ENCODE measurements at places on chromosomes 5 and 9.
A peak's percentile ranks its signal among the peaks of the same experiment; 100 is the strongest.

DNA sequence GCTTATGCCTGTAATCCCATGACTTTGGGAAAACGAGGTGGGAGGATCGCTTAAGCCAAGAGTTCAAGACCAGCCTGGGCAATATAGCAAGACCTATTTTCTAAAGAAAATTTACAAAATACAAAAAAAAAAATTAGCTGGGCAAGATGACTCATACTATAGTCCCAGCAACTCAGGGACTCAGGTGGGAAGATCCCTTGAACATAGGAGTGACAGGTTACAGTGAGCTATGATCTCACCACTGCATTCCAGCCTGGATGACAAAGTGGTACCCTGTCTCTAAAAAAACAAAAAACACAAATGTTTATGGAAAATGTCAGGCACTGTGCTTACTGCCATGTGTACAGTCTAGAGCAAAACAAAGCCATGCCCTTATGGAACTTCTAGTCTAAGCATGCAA is 823.3 kb upstream of the DMAC1 start:
- DNase-seq, result no peak

- peak; percentile 13 for DNase-seq
Observed at GRCh38 chr5:124206540-124206939, 539.9 kb downstream of the ZNF608 start.

DNA sequence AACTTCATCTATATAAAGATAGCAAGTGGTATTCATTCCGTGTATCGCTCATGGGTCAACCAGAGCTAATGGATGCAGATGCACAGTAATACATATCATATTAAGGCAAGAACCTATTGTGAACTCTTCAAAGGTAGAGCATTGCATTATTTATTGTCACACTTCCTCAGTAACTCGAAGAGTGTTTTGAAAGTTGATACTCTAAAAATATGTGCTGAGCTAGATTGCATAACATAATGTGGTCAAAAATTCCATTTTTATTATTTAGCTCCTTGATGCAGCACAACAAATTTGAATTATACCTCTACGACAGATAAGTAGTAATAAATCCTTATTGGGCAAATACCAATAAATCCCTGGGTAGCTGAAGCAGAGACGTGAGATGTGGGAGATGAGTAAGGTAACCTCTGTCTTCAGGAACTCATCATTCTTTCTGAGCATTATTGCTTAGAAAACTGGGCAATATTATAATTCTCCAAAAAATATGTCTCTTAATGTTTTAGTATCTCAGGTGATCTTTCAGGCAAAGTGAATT is 70.3 kb downstream of the CDH18 start:
- no peak for DNase-seq

DNA sequence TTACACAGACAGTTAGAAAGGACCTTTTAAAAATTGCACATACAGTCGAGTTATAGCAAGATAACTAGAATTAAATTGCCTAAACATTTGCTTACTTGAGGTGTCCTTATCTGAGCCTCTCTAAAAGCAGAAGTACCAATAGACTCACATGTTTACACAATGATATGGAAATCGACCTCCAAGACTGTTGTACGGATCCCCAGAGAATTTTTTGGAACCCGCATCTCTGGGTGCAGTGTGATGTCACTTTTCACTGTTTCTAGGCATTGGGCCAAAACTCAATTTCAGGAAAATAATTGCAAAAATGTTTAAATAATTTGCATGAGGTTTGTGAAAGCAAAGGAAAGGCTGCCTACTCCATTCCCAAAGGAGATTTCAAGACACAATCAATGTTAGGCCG is 63.1 kb upstream of the ATG10 start:
- DNase-seq, result peak; percentile 36

GRCh38 chr5:154176181-154176580 is 14.4 kb upstream of the GALNT10 start:
- DNase-seq, result no peak

DNA sequence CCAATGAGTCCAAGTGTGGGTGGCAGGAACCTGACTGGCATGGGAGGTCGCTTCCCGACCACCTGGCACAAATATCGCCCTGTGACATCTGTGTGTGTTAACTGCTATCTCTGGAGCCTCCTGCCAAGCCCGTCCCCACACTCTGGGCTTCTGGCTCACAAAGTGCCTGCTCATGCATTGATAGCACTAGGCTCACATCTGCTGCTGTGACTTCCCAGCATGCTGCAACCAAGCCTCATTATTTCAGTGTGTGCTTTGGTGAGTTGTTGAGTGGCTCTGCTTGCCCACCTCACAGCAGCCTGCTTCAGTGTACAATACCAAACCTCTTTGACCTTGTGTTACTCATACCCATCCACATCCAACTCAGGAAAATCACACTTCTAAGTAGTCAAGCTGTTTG is 139.8 kb downstream of the APBA1 start:
- peak; percentile 76 for DNase-seq

DNA sequence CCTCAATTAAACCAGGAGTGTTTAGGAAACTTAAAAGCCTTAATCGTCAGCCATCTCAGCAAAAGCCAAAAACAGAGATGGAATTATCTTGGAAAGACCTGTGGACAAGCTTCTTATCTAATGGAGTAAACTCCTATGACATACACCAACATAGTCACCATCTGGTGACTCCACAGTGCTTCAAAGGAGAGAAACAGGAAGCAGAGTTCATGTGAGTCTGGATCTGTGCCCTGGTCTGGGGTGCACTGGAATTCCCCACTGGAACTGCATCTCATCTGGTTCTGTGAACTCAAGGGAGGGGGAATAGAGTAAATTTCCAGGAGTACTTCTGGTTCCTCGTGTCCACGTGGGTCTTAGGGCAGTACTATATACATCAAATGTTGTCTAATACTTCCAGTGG is 36.3 kb upstream of the KCNN2 start:
- no peak for DNase-seq

GRCh38 chr5:97105501-97106215 is 36.8 kb downstream of the LIX1 start:
- no peak for DNase-seq

DNA sequence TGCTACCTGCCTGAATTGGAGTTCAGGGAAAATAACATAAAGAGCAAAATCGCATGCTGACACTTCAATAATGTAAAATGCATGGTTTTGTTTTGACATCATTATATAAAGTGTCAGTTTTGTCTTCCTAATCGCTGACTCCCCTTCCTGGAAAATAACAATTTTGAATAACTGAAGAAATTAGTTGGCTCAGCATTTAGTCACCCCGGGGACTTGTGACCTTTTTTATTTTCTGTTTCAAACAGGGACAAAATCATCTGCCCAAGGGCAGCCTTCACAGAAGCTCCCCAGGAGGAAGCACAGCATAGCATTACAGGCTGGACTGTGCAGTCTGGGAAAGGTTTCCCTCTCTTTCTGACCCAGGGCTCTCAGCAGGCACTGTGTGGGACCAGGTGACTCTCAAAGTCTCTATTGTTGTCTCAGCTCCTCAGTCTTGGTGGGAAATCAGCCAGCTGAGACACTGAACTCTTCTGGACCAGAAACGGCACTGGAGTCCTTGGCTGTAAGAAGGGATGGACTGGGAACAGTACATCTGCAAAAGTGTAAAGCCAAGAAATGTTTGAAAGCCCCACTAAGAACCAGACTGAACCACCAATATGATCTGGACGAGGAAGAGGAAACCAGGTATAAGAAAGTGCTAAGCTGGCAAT is 671.3 kb upstream of the KLF4 start:
- DNase-seq, result no peak

- no peak for DNase-seq
Observed at GRCh38 chr5:569358-569867, 42.7 kb upstream of the CEP72 start.

DNA sequence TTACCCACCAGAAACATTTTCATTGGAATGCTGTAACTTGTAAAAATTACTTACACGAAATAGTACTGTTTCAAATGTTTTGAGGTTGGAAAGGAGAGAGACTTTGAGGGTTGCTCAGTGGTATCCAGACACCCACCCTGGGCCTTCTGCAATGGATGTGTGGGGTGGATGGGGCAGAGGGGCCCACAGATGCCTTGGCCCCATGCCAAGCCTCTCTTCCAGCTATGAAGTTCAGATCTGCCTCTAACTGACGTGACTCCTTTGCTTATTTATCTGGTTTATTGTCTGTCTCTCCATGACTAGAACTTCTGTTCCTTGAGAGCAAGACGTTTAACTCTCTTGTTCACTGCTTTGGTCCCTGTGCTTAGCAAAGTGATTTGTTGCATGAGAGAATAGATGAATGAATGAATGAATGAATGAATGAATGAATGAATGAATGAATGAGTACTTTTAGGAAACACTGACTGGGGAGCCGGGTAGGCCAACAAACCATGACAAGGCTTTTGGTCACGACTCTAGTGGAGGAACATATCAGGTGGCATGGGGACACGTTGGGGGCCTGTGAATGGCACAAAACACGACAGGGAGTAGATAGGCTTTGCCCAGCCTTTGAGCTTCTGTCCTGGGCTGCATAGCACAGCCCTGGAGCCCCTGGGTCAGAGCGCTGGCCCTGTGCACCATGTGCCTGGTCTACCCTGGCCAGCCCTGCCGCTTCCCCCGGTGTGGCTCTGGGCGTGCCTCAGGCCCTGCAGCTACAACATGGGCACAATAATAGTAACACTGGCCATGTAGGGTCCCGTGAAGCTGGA is 31.8 kb downstream of the AK8 start:
- no peak for DNase-seq

- no peak for DNase-seq
Observed at GRCh38 chr9:73979894-73980264, 517.3 kb upstream of the RORB start.

DNA sequence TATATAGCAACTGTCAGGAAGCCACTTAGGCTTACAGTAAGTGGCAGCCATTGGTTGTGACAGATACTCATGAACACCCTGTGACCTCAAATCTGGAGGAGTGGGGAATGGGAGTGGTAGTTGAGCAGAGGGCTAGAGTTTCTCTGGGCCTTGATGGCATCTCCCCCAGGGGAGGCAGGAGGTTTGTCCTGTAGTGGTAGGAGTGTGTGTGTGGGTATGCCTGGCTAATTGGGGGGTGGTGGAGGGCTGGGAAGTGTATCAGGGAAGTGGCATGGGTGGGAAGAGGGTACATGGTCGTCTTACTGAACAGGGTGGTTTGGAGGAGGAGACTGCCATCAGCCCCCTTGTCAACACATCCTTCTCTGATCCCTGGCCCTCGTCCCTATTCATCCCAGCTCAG is 71.5 kb downstream of the PSD2 start:
- DNase-seq, result no peak

- peak; percentile 98 for DNase-seq
Observed at GRCh38 chr9:5500441-5501235, 9.7 kb upstream of the PDCD1LG2 start.

All from hematopoietic multipotent progenitor cell treated with erythropoietin and hydrocortisone succinate and interleukin-3 and kit ligand, for 6 days (in vitro differentiated cells).